Stimulated activated CD4-positive, alpha-beta T cell treated with anti-CD3 and anti-CD28 coated beads, Interleukin-1b, Interleukin-23, amount 100 ng/mL, for 1 hour (primary cell): ENCODE measurements at places on chromosomes 3 and 15.

GRCh38 chr15:72197460-72198355 is at the start of gene GRAMD2A:
Gene GRAMD2A (minus strand): TSS chr15:72197787.
- no peak for DNase-seq

DNA sequence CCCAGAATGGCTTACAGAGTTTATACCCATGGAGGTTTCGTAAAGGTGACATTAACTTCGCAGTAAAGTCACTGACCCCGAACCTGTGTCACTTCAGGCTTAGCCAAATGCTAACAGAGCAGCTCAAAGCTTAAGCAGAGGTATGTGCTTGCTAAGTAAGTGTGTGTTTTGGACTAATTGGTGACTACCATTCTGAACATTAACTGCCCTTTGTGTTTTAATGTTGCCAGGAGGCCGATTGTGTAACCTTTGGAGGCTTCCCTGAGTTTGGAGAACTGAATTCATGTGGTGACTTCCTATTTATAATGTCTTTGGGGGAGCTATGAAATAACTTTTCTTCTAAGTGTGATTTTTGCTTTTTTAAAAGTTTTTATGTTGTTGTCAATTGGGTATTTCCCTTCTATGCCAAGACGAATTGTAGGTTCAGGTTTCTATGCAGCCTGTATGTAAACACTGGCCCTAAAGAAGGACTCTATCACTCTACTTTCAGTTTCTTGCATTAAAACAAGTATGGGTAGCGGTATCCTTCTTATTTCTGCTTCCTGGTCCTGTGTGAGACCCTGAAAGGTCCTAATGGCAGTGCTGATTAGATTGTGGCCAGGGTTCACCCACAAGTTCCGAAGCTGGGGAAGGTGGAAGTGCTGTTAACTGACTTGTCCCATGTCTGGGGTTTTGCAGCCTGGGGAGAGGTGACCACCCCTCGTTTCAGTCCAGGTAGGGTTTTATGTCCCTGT is 86.3 kb downstream of the IGF1R start:
- no peak for DNase-seq

GRCh38 chr3:43531835-43532234 is 90.0 kb downstream of the ANO10 start:
- DNase-seq = no peak

DNA sequence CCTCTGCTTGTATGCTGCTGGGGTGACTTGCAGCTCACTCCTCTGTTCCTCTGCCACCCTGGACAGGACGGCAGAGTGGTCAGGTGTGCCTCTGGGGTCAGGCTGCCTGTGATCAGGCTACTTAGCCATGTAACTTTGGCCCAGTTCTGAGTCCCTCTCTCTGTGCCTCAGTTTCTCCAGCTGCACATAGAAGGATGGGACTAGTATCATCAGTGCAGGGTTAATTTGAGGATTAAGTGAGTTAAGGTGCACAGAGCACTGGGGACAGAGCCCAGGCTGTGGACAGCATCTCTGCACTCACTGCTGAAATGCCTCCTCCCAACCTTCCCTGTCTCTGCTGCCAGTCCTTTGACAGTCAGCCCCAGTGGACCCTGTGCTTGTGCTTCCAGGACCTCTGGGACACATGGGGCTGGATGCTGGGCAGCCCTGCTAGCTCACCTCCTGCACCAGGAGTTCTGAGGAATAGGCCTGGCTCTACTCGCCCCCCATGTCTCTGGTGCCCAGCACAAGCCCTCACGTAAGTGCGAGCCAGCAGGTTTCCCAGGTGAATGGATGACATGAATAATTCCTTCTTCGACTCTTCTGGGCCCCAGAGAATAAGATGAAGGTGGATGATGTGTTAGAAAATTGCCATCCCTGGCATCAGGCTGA is 19.3 kb upstream of the PRR23E start:
- no peak for DNase-seq

DNA sequence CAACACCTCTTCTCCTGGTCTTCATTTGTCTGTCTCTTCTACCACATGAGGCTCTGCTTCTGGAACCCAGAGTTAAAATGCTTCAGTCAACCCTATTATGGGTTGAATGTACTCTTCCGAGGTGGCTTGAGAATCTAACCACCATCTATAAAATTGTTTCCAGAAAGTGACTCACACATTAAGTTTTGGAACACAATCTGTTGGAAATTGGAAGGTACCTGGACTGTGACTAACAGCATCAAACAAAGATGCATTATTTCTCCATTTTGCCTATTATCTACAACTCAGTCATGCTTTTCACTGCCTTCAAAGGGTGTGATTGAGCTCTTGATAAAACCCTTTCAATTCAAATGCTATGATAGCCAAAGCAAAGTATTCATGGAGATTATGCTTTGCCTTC is 499.0 kb upstream of the SEMA6D start:
- DNase-seq = no peak

- no peak for DNase-seq
Measured at GRCh38 chr3:45623393-45623792, 28.8 kb downstream of the LIMD1 start.

GRCh38 chr3:129603561-129603942 is 2.9 kb downstream of the PLXND1 start:
- DNase-seq = no peak

DNA sequence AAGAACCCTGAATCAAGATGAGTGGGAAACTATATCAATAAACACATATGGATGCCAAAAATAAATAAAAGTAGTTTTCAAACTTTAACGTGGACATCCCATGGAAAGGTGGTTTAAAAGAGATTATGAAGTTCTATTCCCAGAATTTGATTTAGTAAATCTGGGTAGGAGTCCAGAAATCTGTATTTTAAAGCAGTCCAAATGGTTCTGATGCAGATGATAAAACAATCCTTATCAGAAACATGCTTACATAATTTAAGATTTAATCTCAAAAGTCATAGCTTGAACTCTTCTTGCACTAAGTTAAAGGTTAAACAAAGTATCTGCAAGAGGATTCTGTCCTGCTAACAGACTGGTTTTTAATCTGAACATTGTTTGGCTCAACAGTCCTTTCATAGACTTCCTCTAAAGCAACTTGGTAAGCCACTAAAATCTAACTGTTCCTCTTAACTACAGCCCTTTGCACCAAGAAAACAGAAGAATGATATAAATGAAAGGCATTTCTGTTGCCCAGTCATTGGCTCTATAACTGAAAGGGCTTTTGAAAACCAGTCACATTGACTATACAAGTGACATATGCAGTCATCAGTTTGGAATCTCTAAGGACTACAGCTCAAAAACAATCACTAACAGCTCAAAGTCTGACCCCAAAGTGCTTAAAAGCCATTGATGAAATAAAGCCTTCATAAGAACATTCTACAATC is 23.4 kb upstream of the MAP4 start:
- no peak for DNase-seq

GRCh38 chr3:177337541-177338331 is 140.5 kb upstream of the TBL1XR1 start:
- no peak for DNase-seq

DNA sequence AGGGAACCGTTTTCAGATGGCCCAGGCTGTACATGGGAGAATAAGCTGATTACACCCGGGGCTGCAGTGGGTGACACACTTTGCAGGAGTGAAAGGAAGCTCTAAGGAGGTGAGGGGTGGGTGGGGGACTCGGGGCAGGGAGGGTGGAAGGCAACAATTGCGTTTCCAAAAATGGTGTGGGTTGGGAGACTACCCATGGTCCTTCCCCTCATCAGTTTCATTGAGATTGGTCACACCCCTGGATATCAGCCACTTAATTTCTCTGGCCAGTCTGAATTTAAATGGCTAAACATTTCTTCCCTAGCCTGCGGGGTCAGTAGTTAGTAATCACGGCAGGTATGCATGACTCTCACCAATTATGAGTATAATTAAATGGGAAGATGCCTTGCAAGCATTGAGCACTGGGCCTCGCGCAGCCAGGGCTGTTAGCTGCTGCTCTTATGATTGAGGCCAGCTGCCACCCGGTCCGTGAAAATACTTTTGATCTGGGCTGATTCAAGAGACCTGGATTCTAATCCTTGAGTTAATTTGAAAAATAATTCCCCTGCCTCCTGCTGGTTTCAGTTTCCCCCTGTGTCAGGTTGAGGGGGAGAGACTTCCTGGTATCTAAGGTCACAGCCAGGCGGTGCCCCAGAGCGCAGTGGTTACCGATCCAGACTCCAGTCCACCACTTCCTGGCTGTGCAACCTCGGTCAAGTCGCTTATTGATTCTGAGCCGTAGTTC is 23.3 kb downstream of the SLC6A6 start:
- DNase-seq = no peak

GRCh38 chr3:188506446-188506845 is 352.5 kb downstream of the LPP start:
- DNase-seq = no peak
